Left ventricle myocardium inferior (tissue), 1 donor: ENCODE measurements at places on chromosomes 2 and 18. TPM values are rescaled to one million over a fixed set of nuclear protein-coding genes. Genes with fewer than 3 reads are reported as not detected.

DNA sequence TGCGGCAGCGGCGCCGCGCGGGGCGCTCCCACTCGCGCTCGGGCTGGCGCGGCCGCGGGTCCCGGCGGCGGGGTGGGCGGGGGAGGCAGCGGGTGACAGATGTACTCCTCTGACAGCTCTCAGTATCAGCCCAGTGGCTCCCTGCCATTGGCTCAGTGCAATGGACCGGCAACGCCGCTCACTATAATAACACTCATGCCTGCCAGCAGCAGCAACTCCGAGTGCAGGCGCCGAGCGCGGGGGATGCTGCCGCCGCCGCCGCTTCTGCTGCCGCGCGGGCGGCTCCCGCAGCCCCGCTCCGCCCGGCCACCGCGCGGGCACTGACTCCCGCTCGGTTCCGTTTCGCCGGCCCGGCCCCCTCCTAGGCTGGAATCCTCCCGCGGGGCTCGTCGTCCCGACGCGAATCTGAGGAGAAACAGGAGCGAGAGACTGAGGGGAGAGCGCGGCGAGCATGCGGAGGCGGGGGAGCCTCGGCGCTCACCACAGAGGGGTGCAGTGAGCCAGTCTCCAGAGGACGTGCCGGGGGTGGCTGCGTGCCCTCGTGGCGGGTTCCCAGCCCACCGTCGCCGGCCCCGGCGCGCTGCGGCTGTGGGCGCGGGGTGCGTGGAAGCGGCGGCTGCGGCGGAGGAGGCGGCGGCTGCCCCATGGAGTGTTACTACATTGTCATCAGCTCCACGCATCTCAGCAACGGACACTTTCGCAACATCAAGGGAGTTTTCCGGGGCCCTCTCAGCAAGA lies at the start of gene ZNF804A:
Gene ZNF804A, plus strand, starts transcription at position 214 of the 738 bp plus-strand sequence. Its CDS starts 431 bp downstream, at position 645.
- H3K36me3 ChIP-seq = no peaks in the 10 kb centered on the region
- peak; percentile 47 for DNase-seq
- peak within 1 kb of the TSS; percentile 69 for H3K4me3 ChIP-seq
- peaks cover 18% of the 10 kb centered on the region for H3K4me1 ChIP-seq
- no peak within 1 kb of the TSS for H3K27ac ChIP-seq

- H3K27me3 ChIP-seq = no peaks in the 10 kb centered on the region
- no peak overlapping the region for H3K4me3 ChIP-seq
- no peak for DNase-seq
- peaks cover 22% of the 10 kb centered on the region for H3K4me1 ChIP-seq
- no peaks in the 10 kb centered on the region for H3K36me3 ChIP-seq
Observed at GRCh38 chr2:20488201-20488641, 41.3 kb downstream of the RHOB start.

DNA sequence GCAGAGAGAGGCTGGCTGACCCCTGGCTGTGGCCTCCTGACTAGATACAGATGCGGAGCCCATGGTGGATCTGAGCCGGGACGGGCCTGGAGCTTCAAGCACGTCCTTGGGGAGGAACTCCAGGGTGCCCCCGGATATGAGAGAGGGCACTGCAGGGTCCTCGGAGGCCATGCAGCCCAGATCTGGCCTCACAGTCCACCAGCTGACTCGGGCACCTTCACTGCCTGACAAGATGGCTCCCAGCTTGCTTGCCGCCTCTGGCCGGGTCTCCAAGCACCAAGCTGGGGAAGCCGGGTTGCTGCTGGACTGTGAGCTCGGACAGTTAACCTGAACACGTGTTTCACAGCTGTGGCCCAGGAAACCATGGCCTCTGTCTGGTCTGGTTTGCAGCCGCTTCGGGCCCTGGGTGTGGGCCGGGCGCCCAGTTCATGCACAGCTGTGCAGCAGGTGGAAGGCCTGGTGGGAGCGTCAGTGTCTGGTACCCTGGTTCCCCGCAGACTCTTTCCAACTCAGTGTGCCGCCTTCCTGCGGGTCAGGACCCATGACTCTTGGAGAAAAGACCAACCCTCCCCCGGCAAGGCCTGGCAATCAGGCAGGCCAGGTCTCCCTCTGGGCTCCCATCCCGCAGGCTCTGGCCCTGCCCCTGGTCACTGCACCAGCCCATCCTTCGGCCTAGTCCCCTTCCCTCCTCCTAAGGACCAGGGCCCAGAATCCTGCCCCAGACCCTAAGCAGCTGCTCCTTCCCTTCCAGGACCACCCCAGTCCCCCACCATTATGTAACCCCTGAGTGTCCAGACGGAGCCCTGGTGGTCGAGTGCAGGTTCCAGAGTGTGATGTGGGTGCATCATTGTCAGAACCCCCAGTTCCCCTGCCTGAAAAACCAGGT lies 74.6 kb upstream of the OTOS start:
- peaks cover 27% of the 10 kb centered on the region for H3K27me3 ChIP-seq
- DNase-seq = no peak
- no peak overlapping the region for H3K27ac ChIP-seq
- no peak overlapping the region for H3K4me3 ChIP-seq
- H3K36me3 ChIP-seq = no peaks in the 10 kb centered on the region

DNA sequence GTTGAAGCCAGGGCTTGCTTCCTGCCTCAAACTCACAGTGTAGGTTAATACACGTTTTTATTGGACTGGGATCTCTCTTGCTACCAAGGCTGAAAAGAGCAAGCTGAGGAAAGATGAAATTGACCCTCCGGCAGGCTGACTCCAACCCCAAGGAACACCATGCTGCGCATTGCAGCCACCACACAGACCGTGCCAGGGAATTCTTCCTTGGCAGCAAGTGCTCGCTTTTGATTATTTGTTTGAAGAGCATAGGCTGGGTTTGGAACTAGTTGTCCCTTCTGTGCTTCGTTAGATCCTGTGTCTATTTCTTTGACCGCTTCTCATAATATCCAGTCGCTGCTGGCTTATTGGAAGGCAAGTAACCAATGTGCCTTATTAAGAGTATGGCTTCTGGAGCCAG lies 34.4 kb upstream of the DARS1 start:
- no peak overlapping the region for H3K4me3 ChIP-seq
- no peaks in the 10 kb centered on the region for H3K27me3 ChIP-seq
- DNase-seq = no peak

DNA sequence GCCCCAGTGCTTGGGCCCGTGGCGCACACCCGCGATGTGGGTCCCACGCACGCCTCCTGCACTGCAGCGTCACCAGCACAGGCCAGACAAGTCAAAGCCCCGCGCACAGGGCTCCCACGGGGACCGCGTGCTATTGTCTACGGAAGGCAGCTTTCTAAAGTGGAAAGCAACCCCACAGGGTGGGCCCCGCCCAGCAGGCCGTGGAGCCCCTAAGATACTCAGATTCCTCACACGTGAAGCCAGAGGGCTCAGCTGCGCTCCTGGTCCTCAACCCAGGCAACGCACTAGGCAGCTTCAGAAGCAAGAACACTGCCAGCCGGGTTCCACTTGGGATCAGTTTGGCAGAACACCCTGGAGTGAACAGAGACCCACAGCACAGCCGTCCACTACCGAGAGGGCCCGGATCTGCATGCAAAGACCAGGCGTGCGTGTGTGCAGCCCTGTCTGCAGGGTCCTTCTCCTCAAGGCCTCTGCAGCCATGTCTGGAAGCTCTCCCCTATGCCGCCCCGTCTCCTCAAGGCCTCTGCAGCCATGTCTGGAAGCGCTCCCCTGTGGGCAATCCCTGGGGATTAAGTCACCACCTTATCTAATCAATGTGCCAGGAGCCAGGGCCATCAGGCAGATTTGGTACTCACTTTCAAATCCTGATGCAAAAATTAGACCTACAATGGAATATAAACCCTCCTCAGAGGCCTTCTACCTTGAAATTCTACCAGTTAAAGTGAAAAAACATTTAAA lies 231.3 kb downstream of the HDAC4 start:
- no peaks in the 10 kb centered on the region for H3K27me3 ChIP-seq
- peak; percentile 10 for DNase-seq
- H3K4me1 ChIP-seq = peaks cover 26% of the 10 kb centered on the region
- H3K4me3 ChIP-seq = no peak overlapping the region
- H3K27ac ChIP-seq = no peak overlapping the region

DNA sequence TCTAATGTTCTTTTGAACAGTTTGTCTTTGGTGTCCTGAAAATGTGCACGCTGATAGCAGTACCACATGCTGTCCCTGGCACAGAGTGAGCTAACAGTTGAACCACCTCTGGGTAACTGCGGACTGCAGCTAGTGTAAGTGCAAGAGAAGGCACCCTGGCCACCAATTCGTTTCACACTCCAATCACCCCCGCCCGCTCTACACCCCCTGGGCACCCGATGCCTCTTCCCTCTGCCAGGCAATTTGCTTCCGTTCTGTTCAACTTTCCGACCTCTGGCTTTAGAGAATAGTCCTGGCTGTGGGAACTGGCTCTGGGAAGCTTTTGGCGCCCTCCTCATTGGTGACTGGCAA lies 1.4 kb downstream of the DOCK10 start:
- H3K36me3 ChIP-seq = no peaks in the 10 kb centered on the region
- H3K4me3 ChIP-seq = peak overlapping the region; percentile 66
- no peak overlapping the region for H3K27ac ChIP-seq
- peaks cover 17% of the 10 kb centered on the region for H3K4me1 ChIP-seq

MC5R gene
- total RNA-seq = not detected

GPR35 gene
- 1.3 TPM for total RNA-seq

CMPK2 gene
- total RNA-seq = 3.2 TPM

VIT gene
- 8.5 TPM for total RNA-seq

DNA sequence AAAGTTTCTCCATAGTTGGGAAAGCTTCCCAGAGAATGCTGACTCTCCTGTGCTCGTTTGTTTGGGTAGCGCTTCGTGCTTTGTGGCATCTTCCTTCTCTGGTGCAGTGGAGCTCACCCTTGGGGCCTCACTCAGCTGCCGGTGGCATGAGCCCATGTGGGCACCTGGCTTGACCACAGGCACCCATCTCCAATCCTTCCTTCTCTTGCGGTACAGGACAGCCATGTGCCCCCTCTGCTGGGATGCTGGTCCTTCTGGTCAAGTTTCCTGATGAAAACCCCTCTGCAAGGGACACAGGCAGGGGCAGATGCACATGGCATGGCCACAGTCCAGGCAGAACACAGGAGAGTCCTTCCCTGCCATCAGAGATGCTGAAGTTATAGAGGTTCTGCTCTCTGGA lies 555.9 kb upstream of the HS6ST1 start:
- no peaks in the 10 kb centered on the region for H3K36me3 ChIP-seq
- no peak for DNase-seq
- peaks cover 16% of the 10 kb centered on the region for H3K27me3 ChIP-seq
- no peaks in the 10 kb centered on the region for H3K4me1 ChIP-seq
